ENCODE measurements at places on chromosomes 6 and 20.

GRCh38 chr6:74199215-74199915 lies 503.4 kb downstream of the CD109 start:
- no peak for DNase-seq

DNA sequence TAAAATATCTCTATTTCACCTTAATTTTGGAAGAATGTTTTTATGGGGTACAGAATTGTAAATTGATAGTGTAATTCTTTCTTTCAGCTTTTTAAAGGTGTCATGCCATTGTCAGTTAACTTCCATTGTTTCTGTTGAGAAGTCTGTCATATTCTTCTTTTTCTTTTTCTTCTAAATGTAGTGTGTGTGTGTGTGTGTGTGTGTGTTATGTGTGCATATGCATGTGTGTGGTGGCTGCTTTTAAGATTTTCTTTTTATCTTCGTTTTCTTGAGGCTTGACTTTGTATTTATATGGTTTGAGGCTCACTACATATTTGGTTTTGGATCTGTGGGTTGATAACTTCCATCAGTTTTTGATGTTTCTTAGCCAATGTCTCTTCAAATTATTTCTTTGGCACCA lies 176.5 kb downstream of the OGFRL1 start:
- DNase-seq, result no peak

- no peak for DNase-seq
Observed at GRCh38 chr6:32391505-32391904, 15.5 kb downstream of the BTNL2 start.

- no peak for DNase-seq
Observed at GRCh38 chr6:3402310-3403237, 54.3 kb downstream of the SLC22A23 start.

GRCh38 chr20:21386111-21386510 lies 11.2 kb downstream of the NKX2-4 start:
- no peak for DNase-seq

DNA sequence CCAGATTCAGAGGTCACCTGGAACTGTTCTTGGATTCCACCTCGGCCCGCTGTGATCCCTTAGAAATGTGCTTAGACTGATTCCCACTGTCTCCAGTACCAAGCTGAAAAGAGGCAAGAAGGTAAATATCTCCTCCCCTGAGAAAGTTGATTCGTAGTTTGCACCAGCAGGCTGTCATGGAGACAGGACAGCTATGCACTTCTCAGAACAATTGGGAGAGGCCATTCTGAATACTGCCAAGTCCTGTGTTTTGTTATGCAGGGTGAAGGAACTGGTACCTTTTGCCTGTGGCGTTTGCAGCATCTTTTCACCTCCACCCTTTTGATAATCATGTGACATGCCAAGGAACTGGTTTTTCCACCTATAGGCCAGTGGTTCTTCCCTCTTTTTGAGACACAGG lies 58.2 kb upstream of the RNGTT start:
- no peak for DNase-seq

GRCh38 chr6:124520514-124520913 lies 441.7 kb upstream of the RNF217 start:
- no peak for DNase-seq

DNA sequence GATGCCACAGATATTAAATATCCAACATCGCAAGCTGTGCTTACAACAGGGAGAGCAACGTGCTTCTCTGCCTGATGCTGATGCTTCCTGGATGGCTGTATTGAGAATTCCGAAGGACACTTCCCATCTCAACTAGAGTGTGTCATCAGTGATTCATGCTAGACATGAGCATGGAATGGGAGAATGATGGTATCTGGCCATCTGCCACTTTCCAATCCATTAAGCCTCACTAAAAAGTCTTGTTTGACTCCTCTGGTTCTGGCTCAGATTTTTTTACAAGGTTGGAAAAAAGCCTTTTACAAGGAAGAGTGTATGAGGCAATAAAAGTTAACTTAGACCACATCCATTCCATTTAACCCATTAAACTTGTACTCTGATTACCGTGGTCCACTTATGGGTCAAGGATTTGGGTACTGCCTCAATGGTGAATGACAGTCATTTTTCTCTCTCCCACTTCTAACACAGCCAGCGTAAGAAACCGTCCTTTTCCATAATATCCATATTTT lies 265.3 kb downstream of the UST start:
- DNase-seq, result no peak

- no peak for DNase-seq
Observed at GRCh38 chr20:57298457-57298856, 31.1 kb upstream of the SPO11 start.

Data from T-helper 2 cell treated with Interferon-gamma antibody and Interleukin-4, amounts not matched to agents 5 μg/mL and 100 μg/mL, for 36 hours (primary cell).